BJ (cell line): ENCODE measurements at places on chromosomes 5 and 9. TPM values are rescaled to one million over a fixed set of nuclear protein-coding genes. Genes with fewer than 3 reads are reported as not detected.

The KIAA1958 gene
- 1.7 and 2.2 TPM in 2 replicates for polyA plus RNA-seq

GRCh38 chr5:102596113-102596512 lies 97.3 kb upstream of the SLCO6A1 start:
- no peak for DNase-seq

- no peak for DNase-seq
Observed at GRCh38 chr9:93108291-93109041, 12.4 kb downstream of the CARD19 start.

DNA sequence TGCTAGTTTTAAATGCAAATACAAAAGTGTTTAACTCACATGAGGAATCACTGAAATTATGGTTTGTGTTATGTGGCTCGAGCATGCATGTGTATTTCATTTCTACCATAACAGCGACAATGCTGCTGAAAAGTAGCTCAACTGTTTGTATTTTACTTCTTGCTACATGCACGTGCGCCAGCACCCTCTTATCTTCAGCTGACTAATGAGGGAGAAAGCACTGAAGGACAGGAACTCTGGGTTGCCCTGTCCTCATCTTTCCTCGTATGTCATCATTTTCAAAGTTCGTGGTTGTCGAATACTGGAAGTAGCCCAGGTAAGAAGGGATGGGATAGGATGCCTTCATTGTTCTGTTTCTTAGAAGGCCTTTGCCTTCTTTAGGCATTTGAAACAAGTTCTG lies 120.3 kb downstream of the SYK start:
- no peak for DNase-seq

DNA sequence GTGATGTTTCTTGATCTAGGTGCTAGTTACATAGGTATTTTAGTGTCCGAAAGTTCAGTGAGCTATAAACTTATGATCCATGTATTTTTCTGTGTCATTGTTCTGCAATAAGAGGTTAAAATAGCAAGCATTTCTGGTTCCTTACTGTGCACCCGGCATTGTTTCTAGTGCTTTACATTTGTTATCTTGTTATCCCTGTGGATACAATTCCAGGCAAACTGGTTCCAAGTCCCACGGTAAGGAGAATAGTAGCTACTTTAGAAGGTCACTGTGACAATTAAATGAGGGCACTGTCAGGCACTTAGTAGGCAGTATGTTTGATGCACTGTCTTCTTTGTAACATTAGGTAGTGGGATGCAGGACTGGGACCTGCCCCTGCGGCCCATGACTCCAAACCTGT lies 9.0 kb downstream of the FUBP3 start:
- no peak for DNase-seq

- DNase-seq: no peak
Observed at GRCh38 chr5:138033386-138033808, 518 bp upstream of the FAM13B start.

DNA sequence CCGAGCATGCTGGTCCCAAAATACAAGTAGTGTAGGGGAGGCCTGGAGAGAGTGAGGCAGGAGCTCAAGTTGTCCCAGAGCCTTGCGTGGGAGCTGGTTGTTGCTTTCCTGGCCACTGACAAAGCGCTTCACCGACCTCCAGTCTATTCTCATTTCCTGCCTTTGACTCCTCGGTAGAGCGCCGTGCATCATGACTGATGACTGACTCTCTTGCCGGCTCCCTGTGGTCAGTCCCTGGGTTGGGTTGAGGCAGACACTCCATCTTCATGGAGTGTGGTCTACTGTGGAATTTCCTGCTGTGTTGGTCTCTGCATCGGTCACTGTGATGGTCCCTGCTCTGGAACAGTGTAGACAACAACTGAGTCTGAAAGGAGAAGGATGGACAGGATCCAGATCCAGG lies 175.1 kb upstream of the S1PR3 start:
- DNase-seq: peak; percentile 19

- DNase-seq: no peak
Observed at GRCh38 chr9:80866576-80867227, 822.6 kb downstream of the TLE1 start.

GRCh38 chr9:19104515-19105282 lies 2.0 kb upstream of the HAUS6 start:
- DNase-seq: no peak

DNA sequence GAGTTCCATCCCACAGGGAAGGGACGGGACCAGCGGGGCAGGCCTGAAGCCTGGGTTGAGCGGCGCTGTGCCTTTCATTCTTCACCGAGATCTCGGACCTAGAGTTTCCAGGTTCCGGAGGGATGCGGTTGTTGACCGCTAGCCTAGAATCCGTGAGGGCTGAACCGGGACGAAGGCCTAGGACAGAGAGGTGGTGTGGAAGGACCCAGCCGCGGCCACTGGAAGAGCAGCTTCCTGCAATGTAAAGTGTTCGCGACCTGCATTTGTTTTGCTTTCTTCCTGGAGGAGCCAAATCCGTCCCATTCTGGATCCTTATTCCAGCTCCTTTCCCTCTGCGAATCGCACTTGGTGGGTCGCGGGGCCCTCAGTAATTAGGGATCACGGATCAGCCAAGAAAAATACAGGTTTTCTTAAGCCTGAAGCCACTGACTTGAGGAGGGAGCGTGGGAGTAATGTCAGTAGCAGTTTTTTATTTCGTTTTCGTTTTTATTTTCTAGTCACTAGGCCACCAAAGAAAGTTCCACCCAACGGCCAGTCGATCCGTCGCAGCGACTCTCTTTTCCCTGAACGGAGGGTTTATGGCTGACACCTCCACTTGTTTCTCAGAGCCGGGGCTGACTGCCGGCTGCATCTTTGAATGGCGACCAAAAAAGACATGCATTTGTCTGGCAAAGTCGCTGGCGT lies 48.6 kb downstream of the ANXA2R start:
- DNase-seq: no peak
